ENCODE measurements at places on chromosomes 4 and X.

DNA sequence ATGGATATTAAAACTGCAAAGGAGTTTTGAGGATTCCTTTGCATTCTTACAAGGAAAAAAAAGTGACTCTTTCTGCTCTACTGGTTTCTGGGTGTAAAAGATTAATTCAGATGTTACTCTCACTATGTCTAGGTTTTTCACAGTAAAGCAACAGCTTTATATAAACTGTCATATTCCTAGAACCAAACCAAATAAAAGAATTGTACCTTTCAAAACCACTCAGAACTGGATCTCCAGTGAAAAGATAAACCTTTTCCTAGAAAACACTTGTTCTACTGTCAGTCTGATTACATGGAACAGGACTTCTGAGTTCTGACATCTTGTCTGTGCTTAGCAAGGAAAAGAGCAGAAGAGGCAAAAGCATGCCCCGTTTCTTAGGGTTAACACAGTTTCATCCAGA, 5.0 kb upstream of the PPID start:
- DNase-seq, result no peak

DNA sequence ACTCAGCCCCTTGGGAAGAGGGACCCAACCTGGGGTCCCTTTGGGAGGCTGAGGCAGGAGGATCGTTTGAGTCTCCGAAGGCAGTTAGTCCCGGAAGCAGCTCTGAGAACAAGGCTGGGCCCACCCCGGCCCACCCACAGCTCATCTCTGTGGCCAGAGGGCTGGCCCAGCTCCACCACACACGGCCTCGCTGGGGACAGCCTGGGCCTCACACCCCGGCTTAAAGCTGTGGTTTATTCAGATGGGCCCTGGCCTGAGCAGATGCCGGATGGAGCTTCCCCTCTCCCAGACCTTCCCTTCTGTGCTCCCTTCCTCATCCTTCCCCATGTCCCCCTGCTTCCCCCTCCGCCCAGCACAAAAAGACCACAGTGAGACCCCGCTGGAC, 54.4 kb downstream of the FAM53A start:
- DNase-seq, result no peak

GRCh38 chr4:14196131-14196530, 568.6 kb upstream of the BOD1L1 start:
- no peak for DNase-seq

GRCh38 chr4:81061344-81061730, 30.8 kb downstream of the BMP3 start:
- DNase-seq, result no peak

DNA sequence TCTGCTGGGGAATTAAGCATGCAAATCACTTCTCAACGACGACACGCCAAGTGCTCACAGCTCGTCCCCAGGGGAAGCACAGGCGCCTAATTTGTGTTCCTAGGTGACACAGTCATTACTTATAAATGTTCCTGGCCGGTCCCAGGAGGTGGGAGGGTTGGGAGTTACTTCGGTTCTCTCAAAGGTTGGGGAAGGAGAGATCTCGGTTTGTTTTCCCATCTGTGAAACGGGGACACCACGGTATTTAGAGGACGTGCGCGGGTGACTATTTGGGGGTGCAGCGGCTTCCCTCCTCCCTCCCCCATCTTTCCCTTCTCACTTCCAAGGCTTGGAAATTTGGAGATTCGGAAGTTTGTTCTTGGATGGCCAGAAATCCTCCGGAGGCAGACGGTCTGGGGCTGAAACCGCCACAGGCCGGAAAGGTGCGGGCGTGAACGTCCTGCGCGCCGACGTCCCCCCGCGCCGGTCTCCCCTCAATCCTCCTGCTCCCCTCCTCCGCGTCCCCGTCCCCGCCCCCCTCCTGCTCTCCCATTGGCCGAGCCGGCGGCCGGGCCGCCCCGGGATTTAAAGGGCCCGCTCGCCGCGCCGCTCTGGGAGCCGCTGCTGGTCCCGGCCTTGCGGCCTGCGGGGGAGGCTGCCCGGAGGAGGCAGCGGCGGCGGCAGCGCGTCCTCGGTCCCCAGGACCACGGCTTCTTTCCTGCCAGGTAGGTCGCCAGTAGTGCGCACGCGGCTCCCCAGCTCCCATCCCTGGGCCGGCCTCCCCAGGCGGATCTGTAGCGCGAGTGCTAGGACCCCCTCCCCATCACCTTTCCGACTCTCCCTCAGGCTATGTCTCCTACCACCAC, at the start of gene PORCN:
Gene PORCN, plus strand, starts transcription at position 593 of the 845 bp plus-strand sequence. CDS start 829 bp downstream, outside the sequence.
- peak; percentile 73 for DNase-seq

DNA sequence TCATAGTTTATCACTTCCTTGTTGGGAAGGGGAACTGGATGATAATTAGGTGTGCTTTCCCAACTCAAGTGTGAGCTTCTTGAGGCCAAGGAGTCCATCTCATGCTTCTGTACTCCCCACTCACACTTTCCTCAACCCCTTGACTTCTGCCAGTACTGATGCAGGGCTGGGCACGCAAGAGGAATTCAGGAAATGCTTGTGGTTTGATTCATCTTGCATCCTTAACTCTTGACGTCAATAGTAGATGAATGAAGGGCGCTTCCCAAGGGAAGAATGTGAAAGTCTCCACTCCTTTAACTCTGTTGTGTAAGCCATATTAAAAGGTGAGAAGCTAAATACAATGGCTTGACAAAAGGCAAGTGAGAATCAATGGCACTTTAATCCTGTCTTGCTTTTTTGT, 101.8 kb downstream of the AGTR2 start:
- no peak for DNase-seq

- no peak for DNase-seq
Measured at GRCh38 chrX:6558979-6559378, 24.1 kb upstream of the VCX3A start.

DNA sequence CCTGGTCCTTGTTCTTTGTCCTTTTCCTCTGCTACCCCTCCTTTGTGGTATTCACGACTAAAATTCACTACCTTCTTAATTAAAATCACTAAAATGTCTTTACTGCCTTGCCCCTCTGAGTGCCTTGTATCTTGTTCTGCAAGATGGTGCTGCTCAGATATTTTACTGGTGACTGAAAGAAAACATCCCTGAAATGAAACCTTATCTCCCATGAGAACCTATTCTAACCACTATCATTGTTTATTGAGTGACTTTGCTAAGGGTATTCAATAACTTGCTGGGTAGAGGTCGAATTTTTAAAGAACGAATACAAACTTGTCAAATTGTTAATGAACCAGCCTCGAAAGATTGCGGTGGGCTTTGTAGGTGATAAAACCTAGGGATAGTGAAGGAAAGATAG, 52.8 kb downstream of the SPRY1 start:
- DNase-seq, result no peak

DNA sequence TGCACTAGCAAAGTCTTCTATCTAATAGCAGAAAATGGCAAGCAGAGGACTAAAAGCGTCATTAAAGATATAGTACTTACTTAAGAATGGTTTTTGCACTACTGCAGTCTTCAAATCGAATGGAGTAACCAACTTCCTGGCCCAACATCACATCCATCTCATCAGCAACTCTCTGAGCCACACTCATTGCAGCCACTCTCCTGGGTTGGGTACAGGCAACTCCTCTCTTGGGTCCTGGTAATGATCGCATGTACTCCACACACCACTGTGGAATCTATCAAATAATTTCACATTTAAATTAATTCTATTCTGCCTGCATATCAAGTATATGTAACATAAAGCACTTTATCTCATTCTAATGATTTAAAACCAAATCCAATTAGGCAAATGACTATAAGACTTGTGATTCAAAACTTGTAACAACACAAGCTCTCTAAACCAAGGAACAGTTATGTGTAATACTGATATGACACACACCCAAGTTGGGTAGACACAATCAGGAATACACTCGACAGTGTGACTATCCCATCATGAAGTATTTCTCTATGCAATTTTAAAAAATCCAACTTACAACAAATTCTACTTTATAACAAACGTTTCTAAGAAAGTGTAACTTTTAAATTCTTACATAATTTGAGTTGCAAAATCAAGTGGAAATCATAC, 13.6 kb downstream of the DHX15 start:
- no peak for DNase-seq

DNA sequence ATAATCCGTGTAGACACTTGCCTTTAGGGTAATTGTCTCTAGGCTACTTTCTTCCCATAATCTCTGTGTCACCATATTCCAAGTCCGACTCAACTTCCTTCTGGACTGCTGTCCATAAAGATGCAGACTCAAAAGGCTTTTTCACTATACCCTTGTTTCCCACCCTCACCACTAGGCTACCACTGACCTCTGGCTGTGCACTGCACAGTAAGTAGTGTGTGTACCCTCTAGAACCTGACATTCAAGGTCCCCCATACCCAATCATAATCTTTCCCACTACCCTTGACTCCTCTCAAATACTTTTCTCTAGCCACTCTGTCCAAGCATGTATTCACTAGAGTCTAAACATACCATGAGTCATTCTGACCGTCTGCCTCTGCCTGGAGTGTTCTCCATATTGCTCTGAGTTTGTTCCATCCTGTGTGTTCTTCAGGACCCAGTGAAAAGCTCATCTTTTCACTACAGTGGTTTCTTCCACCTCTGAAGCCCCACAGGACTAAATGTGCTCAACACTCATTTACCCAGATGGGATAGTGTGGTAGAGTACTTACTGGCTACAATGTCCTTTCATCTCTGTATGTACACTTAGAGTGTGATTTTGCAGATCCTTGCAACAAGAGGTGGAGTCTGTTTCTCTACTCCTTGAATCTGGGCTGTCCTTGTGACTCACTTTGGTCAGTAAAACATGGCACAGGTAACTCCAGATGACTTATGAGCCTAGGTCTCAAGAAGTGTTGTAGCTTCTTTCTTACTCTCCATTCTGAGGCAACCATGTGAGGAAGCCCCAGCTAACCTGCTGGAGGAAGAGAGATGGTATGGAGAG, 17.4 kb downstream of the JADE3 start:
- no peak for DNase-seq

DNA sequence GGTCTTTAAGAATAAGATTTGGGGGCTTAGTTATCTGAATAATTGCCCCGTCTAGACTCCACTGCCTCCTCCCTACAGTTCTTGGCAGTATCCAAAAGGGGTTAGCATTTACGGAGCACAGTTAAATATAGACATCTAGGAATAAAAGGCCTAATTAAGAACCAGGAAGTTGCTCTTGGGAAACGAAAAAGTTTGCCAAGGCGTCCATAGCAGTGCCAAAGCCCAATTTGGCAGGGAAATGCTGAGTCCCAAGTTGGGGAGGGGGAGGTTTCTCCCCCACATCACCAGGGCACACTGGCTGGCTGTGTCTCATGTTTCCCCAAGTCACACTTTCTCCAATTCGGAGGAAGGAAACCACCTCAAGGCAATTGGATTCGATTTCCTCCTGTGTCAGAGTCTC, 338.7 kb downstream of the FBXW7 start:
- DNase-seq, result no peak

DNA sequence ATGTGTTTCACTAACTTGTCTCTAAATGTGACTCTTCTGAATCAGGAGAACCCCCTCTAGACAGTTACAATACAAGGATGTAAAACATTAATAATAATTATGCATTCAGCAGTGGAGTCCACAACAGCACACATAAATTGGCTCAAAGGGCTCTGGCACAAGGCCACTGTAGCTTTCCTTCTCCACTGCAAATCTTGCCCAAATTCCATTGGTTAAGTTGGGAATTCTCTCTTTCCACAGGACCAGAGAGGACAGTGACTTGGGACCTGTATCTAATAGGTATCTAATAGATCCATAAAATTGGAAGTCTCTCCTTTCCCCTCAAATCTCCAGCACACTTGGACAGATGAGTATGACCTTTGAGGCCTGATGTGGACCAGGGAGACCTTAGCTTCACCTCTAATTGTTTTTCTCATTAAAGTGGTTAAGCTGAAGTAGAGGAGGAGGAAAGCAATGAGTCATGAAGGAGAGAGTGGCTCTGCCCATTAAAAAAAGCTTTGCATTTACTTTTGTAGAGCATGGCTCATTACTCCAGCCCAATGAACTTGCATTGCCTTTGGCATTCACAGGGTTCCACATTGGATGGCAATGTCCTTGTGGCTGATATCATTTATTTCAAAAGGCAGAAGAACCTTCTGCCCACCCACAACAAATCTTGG, 72.3 kb upstream of the SH3RF1 start:
- DNase-seq, result no peak

- no peak for DNase-seq
Measured at GRCh38 chrX:69161371-69161770, 3.9 kb downstream of the PJA1 start.

- DNase-seq, result no peak
Measured at GRCh38 chrX:77564823-77565222, 117.6 kb downstream of the FGF16 start.

DNA sequence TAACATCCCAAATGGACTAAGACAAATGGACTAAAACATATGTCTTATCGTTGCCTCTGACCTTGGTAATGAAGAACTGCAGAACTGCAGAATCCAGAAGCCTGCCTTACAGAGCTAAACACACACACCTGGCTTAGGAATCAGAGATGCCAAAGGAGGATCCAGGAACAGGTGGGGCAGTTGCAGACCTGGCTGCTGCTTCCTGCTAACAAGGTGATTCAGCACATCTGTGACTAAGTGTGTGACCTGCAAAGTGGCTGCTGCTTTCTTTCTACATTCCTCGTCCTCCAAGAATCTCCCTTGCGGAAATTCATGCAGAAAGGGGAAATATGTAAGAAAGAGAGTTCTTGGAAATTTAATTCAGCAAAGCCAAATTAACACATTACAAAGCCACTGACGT, 96.8 kb upstream of the NLGN4X start:
- no peak for DNase-seq

- DNase-seq, result no peak
Measured at GRCh38 chr4:77153006-77153405, 4.0 kb upstream of the CCNG2 start.

DNA sequence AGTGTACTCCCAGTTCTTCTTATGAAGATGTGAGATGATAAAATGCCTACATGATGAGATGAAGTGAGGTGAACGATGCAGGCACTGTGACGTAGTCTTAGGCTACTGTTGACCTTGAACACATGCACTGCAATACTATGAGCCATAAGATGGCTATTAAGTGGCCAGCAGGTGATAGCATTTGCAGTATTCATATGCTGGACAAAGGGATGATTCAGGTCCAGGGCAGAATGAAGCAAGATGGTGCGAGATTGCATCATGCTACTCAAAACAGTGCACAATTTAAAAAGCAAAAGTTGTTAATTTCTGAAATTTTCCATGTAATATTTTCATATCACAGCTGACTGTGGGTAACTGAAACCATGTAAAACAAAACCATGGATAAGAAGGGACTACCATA, 781.4 kb downstream of the PCDH18 start:
- no peak for DNase-seq

DNA sequence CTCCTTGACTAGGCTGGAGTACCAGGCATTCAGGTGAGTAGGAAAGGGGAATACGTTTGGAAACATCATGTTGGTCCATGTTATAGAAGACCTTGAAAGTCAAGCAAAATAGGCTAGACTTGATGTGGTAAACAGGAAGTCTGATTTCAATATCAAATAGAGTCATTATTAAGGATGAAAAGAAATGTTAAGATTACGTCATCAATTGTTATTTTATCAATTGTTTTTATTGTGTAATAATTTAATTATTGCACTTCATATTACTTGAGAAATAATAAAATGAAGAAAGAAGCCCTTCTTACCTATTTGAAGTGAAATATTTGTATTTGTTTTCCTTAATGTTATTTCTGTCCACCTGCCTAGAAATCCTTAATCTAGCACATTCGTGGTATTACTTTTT, 361.0 kb upstream of the HAND2 start:
- DNase-seq, result no peak

- no peak for DNase-seq
Measured at GRCh38 chr4:33063241-33063640, 2343.1 kb downstream of the PCDH7 start.

- DNase-seq, result no peak
Measured at GRCh38 chr4:124481123-124481522, 231.4 kb downstream of the ANKRD50 start.

GRCh38 chr4:993111-994029, at the start of gene SLC26A1:
Gene SLC26A1, minus strand, starts transcription at chr4:993404. Its CDS starts 1,701 bp downstream, at chr4:991703.
- no peak for DNase-seq

- DNase-seq, result no peak
Measured at GRCh38 chrX:46814966-46815365, 21.9 kb upstream of the RP2 start.

Data from stimulated activated CD8-positive, alpha-beta memory T cell treated with anti-CD3 and anti-CD28 coated beads, Interleukin-2, amount 100 ng/mL, for 48 hours (primary cell).